Activated CD4-positive, alpha-beta T cell treated with anti-CD3 and anti-CD28 coated beads, Interleukin-2, amount 50 U/mL, for 1 hour (primary cell): ENCODE measurements at places on chromosomes 3 and 15.

DNA sequence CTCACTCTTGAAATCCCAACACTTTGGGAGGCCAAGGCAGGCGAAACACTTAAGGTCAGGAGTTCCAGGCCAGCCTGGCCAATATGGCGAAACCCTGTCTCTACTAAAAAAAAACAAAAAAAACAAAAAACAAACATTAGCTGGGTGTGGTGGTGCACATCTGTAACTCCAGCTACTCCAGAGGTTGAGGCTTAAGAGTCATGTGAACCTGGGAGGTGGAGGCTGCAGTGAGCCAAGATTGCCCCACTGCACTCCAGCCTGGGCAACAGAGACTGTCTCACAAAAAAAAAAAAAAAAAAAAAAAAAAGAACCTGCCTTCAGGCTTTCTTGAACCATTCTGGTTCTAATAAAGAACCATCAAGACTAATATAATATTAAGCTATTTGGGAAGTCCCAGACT, 16.5 kb downstream of the ARPP19 start:
- no peak for DNase-seq

GRCh38 chr3:150975086-150975991, 2.8 kb upstream of the CLRN1 start:
- no peak for DNase-seq

DNA sequence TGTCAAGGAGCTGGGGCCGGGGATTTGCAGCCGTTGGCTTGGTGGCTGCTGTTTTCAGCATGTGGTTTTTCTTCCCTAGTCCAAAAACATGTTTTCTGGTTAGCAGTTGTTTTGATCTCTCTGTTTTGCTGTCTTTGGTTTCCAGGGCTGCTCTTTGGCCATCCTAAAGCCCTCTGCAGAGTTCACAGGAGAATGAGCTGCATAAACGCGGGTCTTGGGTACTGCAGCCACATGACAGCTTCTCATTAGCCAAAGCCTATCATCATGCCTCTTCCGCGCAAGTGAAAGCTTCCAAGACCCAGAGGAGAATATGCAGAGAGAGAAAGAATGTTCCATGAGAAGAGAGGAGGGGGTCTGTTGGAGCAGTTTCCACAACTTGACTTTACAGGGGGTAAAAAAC, 138.5 kb downstream of the NTRK3 start:
- no peak for DNase-seq

GRCh38 chr15:62858343-62858742, 184.2 kb upstream of the TPM1 start:
- DNase-seq: no peak

DNA sequence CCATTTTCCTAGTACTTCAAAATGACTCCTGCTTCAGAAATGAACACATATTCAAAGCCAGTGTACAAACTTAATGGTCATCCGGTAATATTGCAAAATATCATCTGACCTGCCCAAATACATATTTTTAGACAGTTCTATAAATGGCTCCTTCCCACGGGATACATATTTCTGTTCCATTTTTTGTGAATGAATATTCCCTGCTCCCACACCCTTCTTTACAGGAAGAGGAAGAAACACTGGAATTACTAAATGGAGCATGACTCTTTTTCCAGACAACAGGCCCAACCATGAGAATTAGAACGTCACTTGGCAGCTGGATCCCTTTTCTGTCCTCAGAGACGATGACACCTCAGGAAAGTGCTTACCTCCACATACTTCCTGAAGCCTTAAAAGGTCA, 38.0 kb upstream of the CBLB start:
- no peak for DNase-seq

DNA sequence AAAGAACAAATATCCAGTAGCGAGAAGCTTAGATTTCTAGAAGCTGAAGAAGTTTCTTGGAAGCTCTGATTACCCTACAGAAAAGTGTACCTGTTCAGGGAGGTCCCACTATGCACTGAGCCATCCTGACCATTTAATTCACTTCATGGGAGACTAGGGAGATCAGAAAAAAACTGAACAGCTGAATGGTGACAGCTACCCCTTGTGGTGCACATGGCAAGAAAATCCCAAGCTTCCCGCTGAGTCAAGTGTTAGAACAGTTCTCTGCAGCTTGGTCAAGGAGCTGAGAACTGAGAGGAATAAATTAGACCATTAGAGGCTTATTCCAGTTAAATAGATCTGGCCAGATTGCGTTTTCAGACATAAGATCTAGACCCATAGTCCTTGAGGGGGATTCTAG, 197.2 kb upstream of the VEPH1 start:
- DNase-seq: no peak

DNA sequence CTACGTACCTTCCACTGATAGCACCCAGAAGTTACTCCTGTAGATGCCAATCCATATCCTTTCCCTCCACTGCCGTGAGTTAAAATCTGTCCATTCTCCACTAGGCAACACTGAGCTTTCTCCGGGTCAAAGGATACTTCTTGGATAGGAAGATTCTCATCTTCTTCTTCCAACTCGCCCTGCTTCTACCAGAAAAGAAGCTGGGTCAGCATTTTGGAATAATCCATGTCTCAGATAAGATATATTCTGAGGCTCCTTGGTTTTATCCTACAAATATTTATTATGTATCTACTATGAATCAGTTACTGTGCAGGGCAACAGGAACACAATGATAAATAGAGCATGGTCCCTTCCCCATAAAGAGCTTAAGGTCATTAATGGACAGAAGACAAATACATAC, 89.2 kb downstream of the FBXL22 start:
- DNase-seq: no peak

GRCh38 chr3:76961284-76961683, 78.6 kb upstream of the ROBO2 start:
- no peak for DNase-seq

DNA sequence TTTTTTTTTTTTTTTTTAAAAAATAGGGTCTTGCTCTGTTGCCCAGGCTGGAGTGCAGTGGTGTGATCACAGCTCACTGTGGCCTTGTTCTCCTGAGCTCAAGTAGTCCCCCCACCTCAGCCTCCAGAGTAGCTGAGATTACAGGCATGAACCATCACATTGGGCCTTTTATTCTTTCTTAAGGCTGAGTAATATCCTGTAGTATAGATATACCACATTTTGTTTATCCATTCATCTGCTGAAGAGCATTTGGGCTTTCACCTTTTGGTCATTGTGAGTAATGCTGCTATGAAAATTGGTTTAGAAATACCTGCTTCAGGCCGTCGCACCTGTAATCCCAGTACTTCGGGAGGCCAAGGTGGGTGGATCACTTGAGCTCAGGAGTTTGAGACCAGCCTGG, 42.6 kb downstream of the PAQR5 start:
- DNase-seq: no peak

DNA sequence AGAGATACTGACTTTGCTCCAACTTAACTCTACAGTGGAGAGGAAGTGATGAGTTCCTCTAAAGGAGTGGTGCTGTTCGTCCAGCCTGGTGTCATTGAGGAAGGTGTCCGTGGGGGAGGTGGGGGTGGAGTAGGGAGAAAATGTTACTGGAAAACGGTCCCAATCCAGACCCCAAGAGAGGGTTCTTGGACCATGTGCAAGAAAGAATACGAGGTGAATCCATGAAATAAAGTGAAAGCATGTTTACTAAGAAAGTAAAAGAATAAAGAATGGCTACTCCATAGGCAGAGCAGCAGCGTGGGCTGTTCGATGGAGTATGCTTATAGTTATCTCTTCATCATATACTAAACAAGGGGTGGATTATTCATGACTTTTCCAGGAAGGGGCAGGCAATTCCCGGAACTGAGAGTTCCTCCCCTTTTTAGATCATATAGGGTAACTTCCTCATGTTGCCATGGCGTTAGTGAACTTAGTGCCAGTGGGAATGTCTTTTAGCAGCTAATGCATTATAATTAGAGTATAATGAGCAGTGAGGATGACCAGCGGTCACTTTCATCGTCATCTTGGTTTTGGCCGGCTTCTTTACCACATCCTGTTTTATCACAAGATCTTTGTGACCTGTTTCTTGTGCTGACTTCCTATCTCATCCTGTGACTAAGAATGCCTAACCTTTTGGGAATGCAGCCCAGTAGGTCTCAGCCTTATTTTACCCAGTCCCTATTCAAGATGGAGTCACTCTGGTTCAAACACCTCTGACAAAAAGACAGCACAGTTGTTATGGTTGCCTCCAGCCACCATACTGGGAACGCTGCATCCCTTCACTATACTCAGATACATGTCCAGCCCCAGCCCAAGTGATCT, 38.6 kb downstream of the CLEC3B start:
- DNase-seq: no peak
